ENCODE measurements at places on chromosomes 12 and 14. TPM values are rescaled to one million over a fixed set of nuclear protein-coding genes. Genes with fewer than 3 reads are reported as not detected.

DHRS2 gene
- total RNA-seq, result not detected

TPH2 gene
- total RNA-seq, result not detected

HCAR3 gene
- 0.37 TPM for total RNA-seq

TBX3 gene
- 6.3 TPM for total RNA-seq

SLC5A8 gene
- total RNA-seq, result not detected

TMEM179 gene
- 0.38 TPM for total RNA-seq

TGM1 gene
- total RNA-seq, result 0.14 TPM

FAM90A1 gene
- total RNA-seq, result 0.23 TPM

GRIP1 gene
- 12.5 TPM for total RNA-seq

DNA sequence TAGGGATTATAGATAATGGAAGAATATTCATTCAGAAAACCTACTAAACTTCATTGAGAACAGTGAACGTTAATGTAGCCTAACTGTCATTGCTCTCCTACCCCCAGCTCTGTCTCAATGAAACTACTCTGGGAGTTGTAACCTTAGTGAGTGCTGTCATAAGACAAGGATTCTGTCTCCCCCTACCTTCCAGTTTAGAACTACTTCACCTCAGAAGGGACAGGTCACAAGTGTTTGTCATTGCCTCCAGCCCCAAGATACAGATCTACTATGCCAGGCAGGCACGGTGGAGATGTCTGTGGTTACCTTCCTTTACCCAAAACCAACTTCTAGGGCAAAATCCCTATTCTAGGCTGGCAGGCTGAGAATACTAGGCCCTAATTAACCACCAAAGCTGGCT lies 833.1 kb upstream of the SEL1L start:
- DNase-seq, result no peak

DNA sequence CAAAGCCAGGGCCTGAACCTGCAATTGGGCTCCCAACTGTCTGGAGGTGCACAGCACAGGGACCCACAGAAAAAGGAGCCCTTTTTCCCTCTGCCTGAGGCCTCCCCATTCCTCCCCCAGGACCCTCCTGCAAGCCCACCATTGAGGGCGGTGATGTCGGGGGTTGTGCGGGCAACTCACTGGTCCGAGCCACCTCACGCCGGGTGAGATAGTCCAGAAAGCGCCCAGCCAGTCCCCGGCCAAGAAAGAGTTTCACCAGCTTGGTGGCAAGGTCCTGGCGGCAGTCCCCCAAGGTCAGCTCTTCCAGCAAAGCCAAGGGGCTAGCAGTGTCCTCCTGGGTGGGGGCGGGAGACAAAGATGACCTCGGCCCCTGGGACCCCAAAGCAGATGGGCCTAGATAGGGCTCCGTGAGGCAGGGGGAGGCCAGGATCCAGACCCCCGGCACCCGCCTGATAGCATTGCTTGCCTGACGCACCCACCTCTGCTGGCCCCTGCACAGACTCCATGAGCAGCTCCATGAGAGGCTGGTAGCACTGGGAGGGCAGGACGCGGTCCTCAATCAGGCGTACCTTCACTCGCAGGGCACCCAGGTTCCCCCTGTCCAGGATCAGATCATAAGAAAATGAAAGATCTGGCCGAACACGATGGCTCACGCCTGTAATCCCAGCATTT lies 20.0 kb downstream of the RASAL1 start:
- no peak for DNase-seq

GRCh38 chr12:118325081-118325480 lies 47.6 kb downstream of the TAOK3 start:
- DNase-seq, result no peak

DNA sequence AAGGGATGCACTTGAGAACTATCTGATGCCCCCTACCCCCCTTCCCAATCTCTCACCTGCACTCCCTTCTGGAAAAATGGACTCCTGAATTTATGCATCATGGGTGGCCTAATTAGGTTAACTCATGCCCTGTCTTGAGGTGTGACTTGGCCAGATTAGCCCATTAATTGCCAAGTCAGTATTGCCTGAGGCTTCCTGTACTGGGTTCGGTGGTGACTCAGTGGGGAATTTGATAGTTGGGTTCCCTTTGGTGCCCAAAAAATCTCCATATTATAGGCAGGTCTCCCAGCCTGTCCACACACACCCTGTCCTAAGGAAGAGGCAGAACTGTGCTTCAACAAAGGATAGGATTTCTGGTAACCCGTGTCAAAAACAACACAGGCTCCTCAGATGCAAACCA lies 146.1 kb downstream of the CHST11 start:
- DNase-seq, result no peak

DNA sequence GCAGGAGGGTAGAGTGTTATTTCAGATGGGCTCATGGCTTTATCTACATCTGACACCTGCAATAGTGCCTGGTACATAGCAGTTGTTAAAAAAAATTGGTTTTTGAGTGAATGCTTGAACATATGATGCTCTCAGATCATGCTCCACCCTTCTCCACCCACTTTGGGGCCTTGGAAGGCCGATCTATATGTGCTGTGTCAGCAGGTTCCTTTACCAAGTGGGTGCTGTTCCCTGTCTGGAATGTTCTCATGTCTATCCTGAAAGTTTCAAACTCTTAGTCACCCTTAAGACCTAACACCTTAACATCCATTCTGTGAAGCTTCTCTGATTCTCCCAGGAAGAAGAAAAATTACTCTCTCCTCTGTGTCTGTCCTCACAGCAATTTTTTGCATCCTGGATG lies 556.3 kb upstream of the TBX3 start:
- DNase-seq, result no peak

DNA sequence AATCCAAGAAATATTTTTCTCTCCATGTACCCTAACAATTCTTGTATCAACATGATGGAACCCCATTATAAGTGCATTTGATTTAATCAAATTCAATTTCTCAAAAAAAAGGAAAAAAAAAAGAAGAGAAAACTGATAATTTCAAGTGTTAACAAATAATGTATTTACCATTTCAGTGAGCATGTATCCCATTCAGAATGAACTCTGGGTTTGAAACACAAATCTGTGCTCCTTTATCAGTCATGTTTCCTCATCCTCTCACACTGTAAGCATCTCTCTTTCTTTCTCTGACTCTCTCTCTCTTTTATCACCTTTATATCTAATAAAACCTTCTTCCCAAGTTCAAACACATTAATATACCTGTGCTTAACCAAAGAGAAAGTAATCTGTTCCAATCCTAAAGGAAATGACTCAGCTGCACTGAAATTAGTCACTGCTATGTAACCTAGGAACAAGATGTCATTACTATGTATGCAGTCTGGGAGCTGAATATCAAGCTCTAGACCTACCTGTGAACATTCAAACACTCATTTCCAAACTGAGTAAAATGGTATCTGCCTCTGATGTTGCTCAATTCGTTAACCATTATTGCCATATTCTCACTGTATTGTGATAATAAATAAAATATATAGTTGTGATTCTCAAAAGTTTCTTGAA lies 135.0 kb upstream of the LRIG3 start:
- no peak for DNase-seq

DNA sequence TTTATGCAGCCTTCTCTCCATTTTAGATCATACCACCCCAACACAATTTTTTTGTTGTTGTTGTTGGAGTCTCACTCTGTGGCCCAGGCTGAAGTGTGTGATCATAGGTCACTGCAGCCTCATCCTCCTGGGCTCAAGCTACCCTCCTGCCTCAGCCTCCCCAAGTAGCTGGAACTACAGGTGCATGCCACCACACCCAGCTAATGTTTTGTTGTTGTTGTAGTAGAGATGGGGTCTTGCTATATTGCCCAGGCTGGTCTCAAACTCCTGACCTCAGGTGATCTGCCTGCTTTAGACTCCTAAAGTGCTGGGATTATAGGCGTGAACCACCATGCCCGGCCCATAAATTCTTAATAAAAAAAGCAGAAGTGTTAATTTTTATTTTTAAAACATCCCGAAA lies 111.6 kb downstream of the PLXNC1 start:
- DNase-seq, result no peak

GRCh38 chr12:130126023-130126432 lies 36.2 kb upstream of the FZD10 start:
- DNase-seq, result peak; percentile 85

- DNase-seq, result no peak
Measured at GRCh38 chr14:92563359-92563758, 49.8 kb downstream of the RIN3 start.

GRCh38 chr12:120071493-120072020 lies 45.0 kb downstream of the RAB35 start:
- no peak for DNase-seq

DNA sequence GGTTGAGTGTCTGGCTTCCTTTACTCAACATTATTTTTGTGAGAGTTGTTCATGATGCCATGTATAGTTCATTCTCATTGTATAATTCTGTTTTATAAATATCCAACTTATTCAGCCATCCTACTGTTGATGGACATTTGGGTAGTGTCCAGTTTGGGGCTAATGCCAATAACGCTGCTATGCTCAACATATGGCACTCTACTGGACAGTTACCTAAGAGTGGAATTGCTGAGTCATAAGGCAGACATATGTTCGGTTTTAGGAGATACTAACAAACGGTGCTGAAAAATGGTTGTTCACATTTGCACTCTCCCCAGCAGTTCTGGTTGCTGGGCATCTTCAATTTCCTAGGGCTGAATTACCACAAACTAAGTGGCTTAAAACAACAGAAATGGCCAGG lies 28.7 kb upstream of the P2RX4 start:
- no peak for DNase-seq

GRCh38 chr14:71371711-71372396 lies 464.6 kb downstream of the PCNX1 start:
- no peak for DNase-seq

GRCh38 chr12:109293106-109293505 lies 16.0 kb downstream of the FOXN4 start:
- peak; percentile 26 for DNase-seq

- DNase-seq, result no peak
Measured at GRCh38 chr14:71271166-71271945, 364.1 kb downstream of the PCNX1 start.

DNA sequence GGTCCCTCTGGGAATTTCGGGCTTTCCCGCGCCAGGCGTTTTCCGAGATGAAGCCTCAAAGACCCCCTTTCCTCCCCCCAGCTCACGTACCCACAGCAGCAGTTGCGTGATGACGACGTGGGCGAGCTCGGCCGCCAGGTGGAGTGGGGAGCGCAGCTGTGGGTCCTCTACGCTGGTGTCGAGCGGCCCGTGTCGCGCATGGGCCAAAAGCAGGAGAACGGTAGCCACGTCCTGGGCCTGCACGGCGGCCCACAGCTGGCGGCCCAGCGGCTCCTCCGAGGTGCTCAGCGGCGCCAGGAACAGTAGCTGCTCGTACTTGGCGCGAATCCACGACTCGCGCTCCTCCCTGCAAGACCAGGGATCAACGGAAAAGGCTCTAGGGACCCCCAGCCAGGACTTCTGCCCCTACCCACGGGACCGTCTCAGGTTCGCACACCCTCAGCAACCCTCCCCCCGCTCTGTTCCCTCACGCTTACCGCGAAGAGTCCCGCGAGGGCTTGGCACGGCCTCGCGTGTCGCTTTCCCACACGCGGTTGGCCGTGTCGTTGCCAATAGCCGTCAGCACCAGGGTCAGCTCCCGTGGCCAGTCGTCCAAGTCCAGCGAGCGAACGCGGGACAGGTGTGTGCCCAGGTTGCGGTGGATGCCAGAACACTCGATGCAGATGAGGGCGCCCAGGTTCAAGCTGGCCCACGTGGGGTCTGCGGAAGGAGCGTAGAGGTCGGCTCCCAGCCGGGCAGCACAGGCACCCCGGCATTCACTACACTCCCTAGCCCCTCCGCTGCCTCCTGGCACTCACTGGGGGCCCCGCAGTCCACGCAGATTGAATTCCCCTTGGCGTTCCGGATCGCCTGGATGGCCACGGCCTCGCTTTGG lies 11.4 kb downstream of the AGAP2 start:
- DNase-seq, result peak; percentile 79

Measured in posterior vena cava (tissue), 2 donors.